ENCODE measurements at places on chromosomes 4 and X.

DNA sequence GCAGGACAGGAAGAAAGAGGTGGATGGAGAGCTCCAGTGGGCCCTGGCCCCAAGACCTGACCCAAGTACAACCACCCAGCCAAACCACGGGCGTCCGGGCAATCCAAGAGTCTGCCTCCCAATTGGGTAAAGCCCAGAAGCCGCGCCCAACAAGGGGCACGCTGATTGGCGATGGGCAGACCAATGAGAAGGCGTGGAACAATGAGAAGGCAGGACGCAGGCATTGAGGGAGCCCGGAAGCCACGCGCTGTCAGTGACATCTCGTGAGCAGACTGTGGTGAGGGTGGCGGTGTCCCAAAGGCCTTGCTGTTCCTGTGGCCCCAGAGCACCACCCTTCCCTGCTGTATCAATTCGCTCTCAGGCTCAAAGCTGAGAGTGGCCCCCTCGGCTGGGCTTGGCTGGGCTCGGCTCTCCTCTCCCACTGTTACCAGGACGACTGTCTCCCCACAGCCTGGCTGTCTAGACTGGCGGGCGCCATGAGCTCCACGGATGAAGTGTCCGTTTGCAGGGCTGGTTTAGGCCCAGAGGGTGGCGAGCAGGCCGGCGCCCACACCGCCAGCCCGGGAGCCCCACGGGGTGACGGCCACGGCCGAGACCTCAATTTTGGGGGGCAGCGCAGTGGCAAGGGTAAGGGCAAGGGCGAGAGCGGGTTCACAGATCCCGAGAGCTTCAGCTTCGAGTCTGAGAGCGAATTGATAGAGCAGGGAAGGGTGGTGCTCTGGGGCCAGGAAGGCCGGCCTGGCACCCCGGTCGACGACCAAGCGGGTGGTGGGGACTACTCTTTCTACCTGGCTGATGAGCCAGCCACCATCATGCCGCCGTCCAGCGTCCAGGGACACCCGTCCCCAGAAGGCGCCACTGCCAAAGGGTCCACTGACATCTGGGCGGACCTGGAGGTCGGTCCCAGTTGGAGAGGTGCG is at the start of gene LOC101059915:
Gene LOC101059915 (plus strand): TSS at position 219 of the 920 bp plus-strand sequence.
- DNase-seq = no peak

GRCh38 chrX:12439416-12439815 is 301.1 kb downstream of the FRMPD4 start:
- DNase-seq = peak; percentile 9

DNA sequence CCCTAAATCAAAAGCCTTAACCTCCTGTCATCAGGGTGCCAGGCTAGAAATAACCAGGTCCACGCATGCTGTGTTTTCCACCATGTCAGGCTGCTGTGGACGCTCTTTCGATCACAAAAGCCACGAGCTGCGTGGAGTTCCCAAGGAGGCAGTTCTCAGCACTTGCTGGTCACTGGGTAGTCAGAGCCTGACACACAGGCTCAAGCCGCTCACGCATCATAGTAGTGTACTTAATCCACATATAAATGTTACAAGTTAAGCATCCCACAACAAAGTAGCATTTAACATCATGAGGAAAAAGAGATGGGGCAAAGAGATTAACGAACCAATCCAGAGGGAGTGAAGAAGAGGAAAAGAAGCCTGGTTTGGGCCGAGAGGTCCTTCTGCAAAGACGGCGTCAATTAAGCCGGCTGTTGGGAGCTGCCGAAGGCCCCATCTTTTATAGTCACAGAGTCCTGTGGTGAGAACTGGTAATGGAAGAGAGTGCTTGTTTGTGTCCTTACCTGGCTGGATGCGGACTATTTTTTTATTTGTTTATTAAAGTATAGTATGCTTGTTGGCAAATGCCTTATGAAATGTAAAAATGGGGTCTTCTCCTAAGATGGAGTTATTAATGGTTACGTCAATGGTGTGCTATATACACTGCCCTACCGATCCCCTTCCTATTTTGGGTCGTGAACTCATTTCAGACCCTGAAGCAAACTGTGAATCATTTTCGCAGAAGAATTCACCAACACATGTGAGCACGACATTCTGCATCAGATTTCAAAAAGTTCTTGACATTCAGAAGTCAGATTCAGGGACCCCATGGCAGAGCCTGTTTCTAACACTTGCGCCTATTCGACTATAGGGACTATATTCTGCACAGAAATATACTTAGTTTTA is 675 bp downstream of the PRIMPOL start:
- DNase-seq = peak; percentile 48

- DNase-seq = peak; percentile 40
These were observed 160.0 kb downstream of the FHIP1A start for GRCh38 chr4:151568966-151569365.

DNA sequence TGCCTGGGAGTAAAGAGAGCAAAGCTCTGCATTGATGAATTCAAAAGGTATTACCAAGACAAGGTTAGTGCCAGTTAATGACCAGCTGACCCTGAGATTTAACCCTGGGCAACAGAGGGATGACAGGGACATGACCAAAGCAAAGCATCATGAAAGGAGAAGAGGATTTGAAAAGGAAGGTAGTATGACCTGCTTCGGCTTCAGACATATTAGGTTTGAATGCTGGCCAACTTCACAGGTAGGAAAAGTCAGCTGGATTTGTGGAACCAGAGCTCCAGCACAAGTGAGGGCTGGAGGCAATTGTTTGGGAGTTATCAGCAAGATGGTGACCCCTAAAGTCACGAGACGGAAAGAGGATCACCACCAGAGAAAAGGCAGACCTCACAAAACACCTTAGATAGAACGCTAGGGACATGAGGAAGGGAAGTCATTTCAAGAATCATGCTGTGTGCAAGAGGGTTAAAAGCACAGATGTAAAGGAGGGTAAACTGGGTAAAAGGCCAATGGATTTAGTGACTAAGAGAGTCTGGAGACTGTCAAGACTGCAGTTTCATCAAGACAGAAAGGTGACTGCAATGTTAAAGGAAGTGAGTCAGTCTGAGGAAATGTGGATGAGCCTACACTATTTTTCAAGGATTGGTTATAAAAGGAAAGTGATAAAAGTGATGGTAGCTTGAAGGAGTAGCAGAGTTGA is 45.6 kb downstream of the SH3RF1 start:
- DNase-seq = peak; percentile 95

GRCh38 chr4:176258135-176258534 is 10.9 kb downstream of the ASB5 start:
- DNase-seq = no peak

DNA sequence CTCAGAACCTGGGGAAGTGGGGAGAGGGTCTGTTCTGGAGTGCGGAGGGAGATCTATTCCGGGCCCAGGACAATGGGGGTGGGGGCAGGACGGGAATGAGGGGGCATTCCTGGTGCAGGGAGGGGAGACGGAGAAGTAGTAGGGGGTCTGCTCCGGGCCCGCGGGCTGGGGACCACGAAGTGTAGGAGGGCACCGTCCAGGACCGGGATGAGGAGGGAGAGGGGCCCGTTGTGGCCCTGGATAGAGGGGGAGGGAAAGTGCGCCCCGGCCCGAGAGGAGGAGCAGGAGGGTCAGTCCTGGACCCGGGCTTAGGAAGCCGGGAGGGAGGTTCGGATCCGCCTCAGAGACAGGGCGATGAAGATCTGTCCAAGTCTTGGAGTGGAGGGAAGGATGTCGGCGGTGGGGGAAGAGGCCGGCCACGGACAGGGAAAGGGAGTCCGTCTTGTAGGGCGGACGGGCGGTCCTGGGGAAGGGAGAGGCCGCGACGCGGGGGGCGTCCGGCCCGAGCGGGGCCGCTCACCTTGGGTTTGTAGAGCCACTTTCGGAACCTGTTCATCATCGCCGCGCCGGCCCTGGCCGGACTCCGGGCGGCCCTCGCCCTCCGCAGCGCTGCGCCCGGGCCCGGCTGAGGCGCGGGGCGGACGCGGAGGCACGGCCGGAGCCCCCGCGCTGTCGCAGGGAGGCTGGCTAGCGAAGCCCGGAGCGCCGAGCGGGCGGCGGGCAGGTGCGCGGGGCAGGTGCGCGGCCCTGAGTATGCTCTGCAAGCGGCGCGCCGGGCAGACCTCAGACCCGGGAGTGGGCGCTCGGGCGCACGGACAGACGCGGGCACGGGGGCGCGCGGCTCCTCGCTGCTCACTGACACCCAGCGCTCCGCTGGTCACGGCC is at the start of gene ZFYVE28:
Gene ZFYVE28 (minus strand): TSS at position 881 of the 885 bp plus-strand sequence. CDS start 322 bp downstream, at position 559.
- peak; percentile 22 for DNase-seq

- DNase-seq = no peak
These were observed 4.2 kb upstream of the RGS12 start for GRCh38 chr4:3288571-3289094.

DNA sequence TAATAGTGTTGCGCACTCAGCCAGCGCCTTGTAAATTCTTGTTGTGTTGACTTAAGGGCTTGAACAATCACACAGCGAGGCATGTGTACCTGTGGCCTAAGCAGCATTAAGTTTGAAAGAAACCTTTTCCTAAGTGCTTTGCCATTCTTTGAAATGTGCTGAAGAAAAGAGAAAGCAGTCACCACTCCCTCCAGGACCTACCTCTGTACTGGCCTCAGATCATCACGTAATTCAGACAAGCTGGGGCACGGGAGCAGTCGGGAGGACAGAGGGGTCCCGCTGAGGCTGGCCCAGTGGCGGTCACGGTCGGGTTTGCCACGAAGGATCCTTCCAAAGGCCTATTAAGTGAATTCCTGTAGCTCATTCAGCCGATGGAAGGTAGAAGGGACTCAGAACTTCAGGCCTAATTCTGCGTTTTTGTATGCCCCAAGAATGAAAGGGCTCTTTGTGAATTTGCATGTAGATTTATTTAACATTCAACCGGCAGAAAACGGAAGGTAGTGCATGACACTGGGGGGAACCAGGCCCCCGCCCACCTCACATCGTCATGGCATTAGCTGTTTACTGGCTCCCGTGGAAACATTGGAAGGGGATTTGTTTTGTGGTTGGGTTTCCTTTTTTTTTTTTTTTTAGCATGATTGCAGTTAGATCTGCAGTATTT is 106.3 kb downstream of the TRAPPC11 start:
- DNase-seq = peak; percentile 16

DNA sequence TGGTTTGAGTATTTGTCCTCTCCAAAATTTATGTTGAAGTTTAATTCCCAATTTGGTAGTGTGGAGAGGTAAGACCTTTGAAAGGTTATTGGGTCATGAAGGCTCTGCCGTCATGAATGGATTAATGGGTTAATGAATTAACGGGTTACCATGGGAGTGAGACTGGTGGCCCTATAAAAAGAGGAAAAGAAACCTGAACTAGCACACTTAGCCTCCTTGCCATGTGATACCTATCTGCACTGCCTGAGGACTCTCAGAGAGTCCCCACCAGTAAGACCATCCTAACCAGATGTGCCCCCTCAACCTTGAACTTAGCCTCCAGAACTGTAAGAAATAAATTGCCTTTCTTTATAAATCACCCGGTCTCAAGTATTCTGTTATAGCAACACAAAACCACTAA is 39.3 kb downstream of the PAGE1 start:
- no peak for DNase-seq

DNA sequence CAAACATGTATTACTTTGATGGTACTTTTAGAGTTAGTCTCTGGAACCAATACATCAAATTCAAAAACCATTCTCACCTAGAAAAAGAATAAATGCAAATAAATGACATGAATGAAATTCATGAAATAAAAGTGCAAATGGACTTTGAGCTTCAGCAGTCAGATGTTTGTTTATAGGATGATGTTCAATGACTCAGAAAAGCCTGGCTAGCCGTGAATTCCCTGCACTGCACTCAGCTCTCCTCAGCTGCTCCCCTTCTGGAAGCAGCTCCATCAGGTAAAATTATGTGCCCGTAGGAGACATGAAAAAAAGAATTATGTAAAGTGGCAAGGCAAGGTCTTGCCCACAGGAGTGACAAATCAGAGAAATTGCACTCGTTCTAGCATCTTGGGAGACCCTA is 390.6 kb downstream of the GPM6A start:
- DNase-seq = peak; percentile 61

DNA sequence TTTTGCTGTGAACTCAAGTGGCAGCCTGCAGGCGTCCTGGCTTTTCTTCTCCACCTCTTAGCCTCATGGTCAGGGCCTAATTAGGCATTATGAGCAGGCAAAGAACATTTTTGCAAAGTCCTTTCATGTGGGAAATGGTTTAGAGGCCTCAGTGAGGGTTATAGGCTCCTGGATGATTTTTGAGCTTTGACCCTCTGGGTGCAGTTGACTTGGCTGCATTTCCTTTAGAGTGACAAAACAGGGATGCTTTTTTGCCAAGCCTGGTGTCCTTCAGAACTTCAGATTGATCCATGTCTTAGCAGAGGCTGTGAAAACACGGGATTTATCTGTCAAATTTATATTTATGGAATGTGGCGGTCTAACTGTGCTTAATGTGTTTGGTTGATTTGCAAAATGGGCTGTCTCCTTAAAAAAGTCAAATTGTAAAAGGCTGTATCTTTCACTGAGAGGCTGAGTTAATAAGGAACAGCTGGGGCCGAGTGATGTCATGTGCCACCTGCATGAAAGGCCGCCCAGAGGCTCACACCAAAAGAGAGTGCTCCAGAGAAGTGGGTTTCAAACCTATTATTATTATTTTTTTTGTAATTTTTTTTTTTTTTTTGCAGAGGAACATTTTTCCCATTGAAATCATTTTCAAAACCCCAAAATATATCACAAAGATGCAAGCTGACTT is 192.2 kb upstream of the ARX start:
- DNase-seq = no peak

DNA sequence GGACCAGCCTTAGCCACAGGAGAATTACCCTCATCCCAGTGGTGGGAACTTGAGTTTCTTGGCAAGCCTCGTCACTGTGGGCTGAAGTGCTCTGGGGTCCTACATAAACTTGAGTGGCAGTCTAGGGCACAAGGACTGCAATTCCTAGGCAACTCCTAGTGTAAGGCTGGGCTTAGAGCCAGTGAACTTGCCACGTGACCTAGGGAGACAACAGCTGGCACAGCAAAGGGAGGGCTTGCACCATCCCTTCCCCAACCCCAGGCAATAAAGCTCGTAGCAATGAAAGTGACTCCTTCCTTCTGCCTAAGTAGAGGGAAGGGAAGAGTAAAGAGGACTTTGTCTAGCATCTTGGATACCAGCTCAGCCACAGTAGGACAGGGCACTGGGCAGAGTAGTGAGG is 81.8 kb downstream of the TEX11 start:
- DNase-seq = no peak

- DNase-seq = no peak
These were observed 37.2 kb downstream of the CLCN5 start for GRCh38 chrX:49959602-49960001.

DNA sequence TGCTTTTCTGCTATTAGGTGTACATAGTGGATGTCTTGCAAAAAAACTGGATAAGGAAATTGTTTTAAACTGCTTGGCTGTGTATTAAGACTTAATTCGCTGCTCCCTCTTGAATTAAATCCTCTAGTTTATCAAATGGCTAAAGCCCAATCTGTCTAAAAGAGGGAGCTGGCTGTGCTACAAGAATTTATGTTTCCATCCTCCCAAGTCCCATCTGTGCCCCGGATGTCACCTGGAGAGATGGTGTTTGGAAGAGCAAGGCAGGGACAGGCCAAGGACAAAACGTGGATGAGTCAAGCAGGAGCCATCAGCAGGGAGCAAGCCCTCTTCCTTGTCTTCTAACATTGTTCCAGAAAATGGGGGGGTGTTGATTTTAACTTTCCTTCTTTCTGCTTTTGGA is 171.3 kb upstream of the LCORL start:
- no peak for DNase-seq

DNA sequence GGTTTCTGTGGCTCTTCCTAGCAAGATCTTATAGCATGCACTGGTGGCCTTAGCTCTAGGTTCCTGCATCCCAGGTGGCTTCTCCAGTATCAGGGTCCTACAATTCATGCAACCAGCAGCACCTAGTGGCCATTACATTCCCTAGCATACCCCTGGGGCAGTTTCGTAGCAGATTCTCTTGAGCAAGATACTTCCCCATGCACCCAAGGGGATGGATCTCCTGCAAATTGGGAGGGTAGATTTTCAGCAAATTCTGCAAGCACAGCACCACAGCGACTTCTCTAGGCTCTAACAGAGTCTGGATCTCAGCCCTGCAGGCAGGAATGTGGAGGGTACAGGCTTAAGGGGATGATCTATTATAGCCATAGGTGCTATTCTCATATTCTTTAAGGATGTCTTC is 13.1 kb upstream of the SLC9B1 start:
- DNase-seq = peak; percentile 63
